Left ventricle myocardium inferior (tissue), 1 donor: ENCODE measurements at places on chromosomes 7 and 10.

DNA sequence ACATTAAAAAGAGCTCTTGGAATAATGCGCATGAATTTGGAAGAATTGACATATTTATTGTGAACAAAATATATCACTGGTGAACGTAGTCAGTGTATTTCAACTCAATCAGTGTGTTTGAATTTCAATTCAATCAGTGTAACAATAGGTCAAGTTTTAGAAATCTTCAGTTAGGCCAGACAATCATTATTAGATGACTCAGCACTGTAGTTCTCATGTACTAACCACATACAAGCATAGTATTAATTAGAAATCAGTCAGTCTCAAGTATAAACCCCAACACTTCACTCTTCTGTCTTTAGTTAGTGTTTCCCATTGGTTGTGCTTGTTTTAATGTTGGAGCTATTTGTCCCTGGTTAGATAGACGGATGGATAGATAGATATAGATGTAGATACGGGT, 1247.9 kb downstream of the NXPH1 start:
- no peak for DNase-seq

DNA sequence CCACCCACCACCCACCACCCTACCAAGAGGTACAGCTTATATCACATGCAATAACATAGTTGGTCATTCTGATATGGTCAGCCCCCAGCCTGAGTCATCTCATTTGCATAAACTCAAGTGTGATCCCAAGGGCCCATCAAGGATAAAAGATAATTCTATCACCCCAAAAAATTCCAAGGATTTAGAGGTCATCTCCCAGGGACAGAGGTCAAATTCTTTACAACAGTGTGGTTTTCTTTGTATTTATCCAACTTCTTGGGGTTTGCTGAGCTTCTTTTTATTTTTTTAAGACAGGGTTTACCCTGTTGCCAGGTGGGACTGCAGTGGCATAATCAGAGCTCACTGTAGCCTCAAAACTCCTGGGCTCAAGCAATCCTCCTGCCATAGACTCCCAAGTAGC, 9.4 kb upstream of the GTPBP10 start:
- DNase-seq: no peak

DNA sequence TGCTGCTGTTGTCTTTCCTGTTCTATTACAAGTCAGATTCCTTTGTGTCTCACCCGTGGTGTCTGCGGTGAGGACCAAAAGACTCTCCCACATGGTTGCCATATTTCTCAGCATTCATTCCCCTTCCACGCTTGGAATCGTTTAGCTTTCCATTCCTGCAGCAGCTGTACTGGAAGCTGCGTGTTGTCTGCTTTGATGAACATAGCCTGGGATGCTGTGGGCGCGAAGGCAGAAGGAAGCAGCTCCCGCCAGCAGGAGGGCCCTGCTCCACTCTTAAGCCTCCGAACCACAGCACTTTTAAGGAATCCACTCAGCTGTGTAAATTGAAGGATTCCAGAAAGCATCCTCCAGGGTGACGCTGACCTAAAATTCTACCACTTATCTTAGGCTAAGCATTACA, 303.6 kb upstream of the PITRM1 start:
- DNase-seq: no peak

DNA sequence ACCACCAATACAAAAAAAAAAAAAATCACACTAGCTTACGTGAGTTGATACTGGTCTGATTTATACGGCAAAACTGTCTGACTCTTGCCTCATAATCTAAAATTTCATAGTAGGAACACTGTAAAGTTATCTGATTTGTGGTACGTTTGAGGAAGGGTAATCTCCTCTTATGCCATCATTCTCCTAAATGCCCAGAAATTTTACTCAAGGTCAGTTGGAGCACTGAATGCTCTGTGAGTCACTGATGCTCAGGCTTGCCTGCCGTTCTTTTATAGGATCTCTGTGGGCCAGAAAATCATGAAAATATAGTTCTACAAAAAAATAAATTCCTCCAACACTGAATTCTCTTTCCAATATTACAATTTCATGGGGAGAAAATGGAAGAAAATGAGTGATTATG, 135.7 kb downstream of the PDE1C start:
- DNase-seq: no peak

DNA sequence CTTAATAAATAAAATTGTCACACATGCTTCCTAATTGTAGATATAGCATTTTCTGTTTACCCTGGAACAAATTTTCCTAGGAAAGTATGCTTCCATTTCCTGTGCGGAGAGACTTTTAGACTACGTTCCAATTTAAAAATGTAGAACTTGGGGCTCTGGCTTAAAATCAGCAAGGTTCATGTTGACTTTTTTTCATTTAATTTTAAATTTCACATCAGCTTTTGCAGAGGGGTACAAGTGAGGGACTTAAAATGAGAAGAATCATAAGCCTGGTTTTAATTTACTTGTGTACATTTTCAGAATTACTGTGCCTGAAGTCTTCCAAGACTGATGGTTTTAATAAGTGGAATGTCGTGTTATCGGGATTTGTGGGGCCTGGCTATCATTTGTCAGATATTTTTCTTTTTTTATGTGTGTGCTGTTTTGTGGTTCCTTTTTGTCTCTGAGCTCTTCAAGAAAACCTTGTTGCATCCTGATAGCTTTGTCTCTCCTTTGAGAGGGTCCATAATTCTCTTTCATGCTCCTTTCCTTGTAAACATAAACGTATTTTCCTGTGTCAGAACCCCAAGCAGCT, 8.8 kb upstream of the ATRNL1 start:
- DNase-seq: no peak

DNA sequence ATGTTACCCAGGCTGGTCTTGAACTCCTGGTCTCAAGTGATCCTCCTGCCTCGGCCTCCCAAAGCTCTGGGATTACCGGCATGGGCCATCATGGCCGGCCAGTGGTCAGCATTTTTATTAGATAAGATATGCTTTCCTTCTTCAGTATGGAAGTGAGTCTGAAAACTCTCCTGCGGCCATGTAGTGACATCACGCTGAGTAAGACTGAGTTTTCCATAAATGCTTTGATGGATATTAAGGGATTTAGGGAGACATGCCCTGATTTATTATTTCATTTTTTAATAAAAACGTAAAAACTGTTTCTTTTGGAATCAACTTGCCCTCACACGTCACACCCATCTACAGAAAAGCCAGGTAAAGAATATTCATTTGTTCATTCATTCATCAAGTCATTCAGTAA, 48.4 kb downstream of the DYNC1I1 start:
- DNase-seq: no peak

DNA sequence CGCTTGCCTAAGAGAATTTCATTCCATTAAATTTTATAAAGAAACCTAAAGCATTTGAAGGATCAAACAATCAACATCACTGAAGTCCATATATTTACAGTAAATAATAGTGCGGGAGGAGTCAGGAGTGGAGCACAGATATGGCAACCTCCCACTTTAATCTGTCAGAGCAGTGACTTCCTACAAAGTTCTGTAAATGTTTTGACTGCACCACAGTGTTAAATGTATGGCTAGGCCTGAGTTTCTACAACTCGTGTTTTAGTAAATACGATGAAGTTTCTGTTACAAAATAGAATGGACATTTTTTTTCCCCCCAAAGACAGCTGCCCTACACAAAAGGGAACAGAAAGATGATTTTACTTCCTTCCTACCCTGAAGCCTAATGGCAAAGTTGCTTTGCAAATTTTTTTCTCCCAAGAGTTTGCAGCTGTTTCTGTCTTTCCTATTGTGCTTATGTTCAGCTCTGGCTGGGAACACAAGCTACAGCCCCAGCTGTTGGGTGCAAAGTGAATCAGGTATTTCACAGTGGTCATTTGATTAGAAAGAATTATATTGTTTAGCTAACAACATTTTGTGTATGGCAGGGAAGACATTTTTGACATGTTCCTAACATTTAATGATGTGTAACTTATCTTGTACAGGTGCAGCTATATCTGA, 62.1 kb downstream of the MET start:
- DNase-seq: no peak

DNA sequence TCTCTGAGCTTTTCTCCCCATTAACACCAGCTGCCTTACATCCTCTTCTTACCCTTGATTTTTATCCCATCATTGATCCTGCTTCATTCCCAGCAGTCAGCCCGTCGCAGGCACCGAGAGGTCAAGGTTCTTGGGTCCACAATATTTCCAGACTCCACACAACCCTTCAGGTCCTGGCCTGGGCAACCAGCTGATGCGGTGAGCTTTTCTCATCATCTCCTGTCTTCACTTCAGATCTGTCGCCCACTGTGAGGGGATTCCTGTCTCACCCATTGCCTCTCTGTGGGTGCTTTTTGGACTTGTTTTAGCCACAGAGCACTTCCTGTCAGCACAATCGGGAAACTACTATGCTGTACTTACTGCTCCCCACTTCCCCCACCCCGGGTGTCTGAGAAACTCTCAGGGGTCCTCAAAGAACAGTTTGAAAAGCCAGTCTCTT, 8.4 kb upstream of the PVRIG start:
- no peak for DNase-seq

- DNase-seq: no peak
Observed at GRCh38 chr10:59577984-59578383, 131.7 kb downstream of the SLC16A9 start.

- no peak for DNase-seq
Observed at GRCh38 chr10:119535305-119535704, 7.2 kb downstream of the RGS10 start.

DNA sequence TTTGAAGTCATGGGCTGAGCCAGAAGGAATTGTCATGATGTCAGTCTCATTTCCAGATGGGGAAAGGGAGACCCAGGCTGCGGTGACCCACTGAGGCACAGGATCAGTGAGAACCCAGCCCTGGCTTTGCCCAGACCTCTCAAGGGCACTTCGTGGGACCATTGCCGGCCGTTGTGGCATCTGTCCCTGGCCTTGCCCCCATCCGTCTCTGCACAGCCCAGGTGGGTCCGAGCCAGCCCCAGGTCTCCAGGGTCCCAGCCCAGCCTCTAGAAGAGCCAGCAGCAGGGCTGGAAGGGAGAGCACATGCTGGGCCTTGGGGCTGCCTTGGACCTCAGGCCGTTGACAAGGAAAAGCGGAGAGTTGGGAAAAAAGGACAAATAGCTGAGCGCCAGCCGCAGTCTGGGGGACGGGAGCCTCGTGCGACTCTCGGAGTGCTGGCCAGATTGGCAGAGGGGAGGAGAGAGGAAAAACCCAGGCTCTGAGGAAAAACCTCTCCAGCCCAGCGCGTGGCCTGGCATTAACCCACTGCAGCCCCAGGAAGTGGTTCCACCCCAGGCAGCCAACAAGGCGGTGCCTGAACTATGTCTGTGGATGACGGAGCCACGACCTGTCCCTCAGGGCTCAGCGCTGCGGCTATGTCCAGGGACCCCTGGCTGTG, 30.2 kb downstream of the GRIFIN start:
- DNase-seq: no peak

DNA sequence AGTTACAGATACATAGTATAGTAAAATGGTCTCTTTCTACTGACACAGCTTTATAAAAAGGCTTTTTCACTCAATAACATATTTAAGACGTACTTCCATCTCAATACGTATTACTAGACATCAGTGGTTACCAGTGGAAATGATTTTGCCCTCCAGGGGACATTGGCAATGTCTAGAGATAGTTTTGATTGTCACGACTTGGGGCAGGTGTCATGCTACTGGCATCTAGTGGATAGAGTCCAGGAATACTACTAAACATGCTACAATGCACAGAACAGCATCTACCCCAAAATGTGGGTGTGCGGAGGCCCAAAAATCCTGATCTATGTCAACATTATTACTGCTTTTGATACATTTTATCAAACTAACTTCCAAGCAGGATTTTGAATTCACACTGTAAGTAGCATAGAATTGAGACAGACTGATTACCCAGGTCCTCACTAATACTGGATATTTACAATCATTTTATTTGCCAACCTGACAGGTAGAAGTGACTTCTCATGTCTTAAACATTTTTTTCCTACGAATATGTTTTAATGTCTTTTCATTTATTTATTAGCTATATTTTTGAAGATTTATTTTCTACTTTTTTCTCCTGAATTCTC, 53.8 kb downstream of the HGF start:
- DNase-seq: no peak

GRCh38 chr7:18515067-18515466, 19.5 kb downstream of the HDAC9 start:
- no peak for DNase-seq

DNA sequence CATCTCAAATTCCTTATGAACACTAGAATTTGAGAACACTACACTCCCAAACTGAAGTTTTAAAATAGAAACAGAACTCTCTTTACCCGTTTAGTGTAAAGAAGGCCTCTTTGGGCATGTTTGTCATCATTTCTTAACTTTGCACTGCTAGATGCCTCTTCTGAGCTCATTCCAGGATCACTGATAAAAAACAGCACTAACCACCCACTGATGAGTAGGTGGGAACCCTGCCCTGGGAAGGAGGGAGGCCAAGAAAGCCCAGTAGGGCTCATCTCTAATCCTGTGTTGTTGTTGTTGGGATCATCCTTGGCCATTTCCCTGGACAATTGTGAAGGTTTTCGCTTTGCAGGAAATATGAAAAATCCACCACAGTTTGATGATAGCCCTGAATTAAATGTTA, 68.2 kb downstream of the CUBN start:
- no peak for DNase-seq

DNA sequence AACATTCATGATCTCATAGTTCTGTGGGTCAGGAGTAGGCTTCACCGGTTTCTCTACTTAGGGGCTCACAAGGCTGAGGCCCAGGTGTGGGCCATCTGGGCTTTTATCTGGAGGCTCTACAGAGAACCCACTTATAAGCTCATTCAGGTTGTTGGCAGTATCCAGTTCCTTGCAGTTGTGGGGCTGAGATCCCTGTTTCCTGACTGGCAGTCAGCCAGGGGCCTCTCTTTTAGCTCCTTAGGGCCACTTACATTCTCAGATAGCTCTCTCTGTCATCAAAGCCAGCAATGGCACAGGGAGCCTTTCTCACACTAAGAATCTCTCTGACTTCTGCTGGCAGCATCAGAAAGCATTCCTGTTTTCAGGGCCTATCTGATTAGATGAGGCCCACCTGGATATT, 18.2 kb upstream of the HECTD2 start:
- DNase-seq: no peak

GRCh38 chr10:35933940-35934641, 292.0 kb upstream of the FZD8 start:
- no peak for DNase-seq

- no peak for DNase-seq
Observed at GRCh38 chr10:48907730-48908129, 31.9 kb downstream of the LRRC18 start.
